Activated CD8-positive, alpha-beta T cell treated with anti-CD3 and anti-CD28 coated beads, Interleukin-2, amount 10 ng/mL, durations not matched to agents 7 days and 5 days (primary cell): ENCODE measurements at places on chromosomes 7 and 10.

DNA sequence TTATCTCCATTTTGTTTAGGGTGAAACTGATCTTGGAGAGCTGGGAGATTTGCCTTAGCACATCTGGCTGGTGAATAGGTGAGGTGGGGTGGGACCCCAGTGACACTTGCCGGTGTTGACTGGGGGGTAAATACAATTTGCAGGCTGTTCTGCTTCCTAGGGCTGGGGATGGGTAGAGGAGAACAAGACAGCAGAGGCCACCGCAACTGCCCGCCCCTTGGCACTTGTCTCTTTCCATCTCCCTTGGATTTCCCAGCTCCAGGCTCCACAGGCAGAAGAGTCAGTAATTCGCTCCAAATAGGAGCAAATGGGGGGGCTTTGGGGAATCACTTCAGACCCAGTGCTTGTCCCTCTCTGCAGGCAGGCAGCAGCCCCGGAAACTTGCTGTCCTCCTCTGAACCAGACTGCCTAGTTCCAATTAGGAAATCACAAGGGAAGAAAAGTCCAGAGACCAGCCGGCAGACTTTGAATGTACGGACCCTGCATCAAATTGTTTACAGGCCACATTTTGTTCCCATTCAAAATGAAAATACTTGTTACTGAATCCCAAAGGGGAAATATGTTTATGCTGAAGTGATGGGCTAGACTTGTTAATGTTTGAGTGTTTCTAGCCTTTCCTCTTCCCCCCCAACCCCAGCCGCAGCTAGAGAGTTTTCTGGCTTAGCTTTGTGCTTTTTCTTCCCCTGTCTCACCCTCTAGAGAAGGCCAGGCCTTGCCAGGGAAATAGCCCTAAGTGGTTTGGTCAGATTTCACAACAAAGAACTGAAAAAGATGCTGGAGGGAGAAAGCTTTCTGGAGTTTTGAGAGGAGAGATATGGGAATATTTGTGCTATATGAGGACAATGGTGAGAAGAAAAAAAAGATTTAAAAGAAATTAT, 10.0 kb upstream of the INPP5F start:
- no peak for DNase-seq

DNA sequence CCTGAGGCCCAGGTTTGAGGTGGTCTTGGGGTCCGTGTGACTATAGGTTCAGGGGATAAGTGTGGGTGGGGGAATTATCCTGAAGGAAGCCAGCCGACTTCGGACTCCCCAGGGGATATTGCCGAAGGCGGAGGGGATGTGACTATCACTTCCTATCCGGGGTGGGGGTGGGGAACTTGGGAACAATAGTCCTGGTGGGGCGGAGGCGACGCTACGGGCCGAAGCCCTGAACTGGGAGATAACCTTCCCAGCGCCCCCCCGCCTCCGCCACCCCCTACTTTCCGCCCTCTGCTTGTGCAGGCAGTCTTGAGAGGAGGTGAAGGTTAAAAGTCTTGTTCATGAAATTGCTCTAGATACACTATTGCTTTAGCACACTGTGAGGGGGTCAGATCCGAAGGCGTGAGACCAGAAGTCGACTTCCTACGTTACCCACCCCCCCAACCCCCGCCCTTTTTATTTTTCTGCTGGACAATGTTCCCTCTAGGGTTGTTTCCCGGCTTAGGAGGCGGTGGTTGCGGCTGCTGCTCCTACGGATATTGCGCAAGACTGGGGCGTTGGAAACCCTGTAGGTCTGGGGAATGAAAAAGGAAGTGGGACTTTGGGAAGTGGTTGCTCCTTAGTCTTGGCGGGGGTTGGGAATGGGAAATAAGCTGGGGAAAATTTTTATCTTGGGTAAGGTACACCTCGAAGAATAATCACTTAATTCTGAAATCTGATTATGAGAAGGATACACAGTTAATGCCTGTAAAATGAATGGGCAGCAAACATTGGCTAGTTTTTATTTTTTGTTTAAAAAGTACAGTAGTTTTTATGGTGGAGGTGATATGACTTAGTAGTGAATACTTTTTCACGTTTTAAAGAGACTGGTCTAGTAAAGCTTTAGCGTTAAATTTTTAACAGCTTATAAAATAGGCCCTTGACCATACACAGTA, 1.5 kb downstream of the PTPN12 start:
- DNase-seq, result no peak

GRCh38 chr7:130515315-130516040, 23.6 kb downstream of the MEST start:
- no peak for DNase-seq

DNA sequence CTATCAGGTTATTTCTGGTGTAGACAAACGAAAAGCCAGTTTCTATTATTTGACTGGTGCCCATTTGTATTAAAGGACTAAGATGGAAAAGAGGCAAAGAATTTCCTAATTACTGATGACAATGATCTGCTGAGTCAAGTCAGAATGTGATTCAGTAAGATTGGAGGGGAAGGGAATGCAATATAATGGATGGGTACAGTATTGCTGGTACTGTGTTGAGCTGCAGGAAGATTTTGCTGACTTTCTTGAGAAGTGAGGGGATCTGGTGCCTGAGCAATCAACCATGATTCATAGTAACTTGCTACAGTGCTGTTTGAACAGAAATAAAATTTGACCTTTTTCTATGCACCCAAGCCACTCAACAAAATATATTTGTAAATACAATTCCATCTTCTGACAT, 139.1 kb upstream of the RHEB start:
- no peak for DNase-seq

GRCh38 chr10:103265717-103266329, 11.1 kb upstream of the INA start:
- DNase-seq, result peak; percentile 71

DNA sequence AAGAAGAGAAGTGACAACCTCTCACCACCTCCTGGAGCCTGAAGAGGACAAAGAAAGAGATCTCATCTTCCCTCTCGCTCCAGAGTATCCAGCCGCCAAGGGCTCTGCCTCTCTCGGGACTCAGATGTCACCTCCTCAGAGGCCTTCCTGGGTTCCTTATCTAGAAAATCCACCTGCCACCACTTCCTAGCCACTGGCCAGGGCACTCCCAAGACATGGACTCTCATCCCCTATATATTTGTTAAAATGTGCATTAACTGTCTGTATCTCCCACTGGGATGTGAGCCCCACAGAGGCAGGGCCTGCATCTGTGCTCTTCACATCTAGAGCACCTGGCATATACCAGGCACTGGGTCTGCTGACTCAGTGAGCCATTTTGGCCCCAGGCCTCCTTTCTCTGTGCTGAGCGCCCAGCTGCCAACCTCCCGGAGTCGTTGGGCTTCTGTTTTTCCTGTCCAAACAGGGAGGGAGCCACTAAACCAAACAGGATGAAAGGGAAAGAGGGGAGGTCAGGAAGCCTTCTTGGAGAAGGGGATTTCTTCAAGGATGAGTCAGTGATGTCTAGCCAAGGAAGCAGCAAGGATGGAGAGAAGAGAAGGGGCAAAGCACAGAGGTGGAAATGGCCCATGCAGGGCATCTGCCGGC, 58.9 kb downstream of the KCNMA1 start:
- no peak for DNase-seq

- DNase-seq, result no peak
Observed at GRCh38 chr10:52688899-52689298, 83.7 kb downstream of the MBL2 start.

GRCh38 chr7:74466196-74466813, 12.6 kb downstream of the GTF2IRD1 start:
- no peak for DNase-seq

- DNase-seq, result no peak
Observed at GRCh38 chr7:78760620-78761355, 692.7 kb downstream of the MAGI2 start.

DNA sequence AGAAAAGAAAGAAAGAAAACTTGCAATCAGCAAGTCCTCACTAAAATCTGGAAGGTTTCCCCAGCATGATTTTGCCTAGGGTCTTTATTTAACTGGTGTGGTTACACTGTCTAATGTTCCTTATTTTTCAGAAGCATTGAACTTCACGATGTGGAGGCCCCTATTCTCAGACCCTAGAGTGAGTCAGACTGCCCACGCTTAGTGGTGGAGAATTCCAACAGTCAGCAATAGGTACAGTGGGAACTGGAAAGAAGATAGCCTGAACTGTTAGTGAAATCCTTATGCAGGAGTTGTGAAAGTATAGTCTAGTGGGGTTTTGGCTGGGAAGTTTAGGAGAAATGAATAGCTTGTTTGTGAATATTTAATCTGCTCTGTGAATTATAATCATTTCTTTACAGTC, 115.0 kb downstream of the FZD1 start:
- DNase-seq, result no peak

GRCh38 chr10:91389636-91390512, 20.3 kb upstream of the HECTD2 start:
- peak; percentile 44 for DNase-seq

GRCh38 chr7:651032-651728, 75.3 kb upstream of the DNAAF5 start:
- no peak for DNase-seq

GRCh38 chr7:146112755-146113154, 3.8 kb upstream of the CNTNAP2 start:
- DNase-seq, result no peak

GRCh38 chr10:119755446-119755845, 29.6 kb downstream of the INPP5F start:
- no peak for DNase-seq
